Epithelial cell of proximal tubule (primary cell): ENCODE measurements at places on chromosomes 6 and 20. TPM values are rescaled to one million over a fixed set of nuclear protein-coding genes. Genes with fewer than 3 reads are reported as not detected.

The SLC17A1 gene
- not detected in 2 replicates for total RNA-seq

The DNMT3B gene
- total RNA-seq: 14.2 and 21.2 TPM in 2 replicates

The POPDC3 gene
- total RNA-seq: 1.2 and 6.6 TPM in 2 replicates

The ARMH2 gene
- not detected in 2 replicates for total RNA-seq

The GPX5 gene
- total RNA-seq: not detected in 2 replicates

The KCNK16 gene
- total RNA-seq: not detected in 2 replicates

The SNTA1 gene
- 6.9 and 12.4 TPM in 2 replicates for total RNA-seq

The MMS22L gene
- total RNA-seq: 10.7 and 19.2 TPM in 2 replicates

The SYCP2 gene
- 0.29 and 1.2 TPM in 2 replicates for total RNA-seq

The GTSF1L gene
- total RNA-seq: not detected in 2 replicates

The OPRL1 gene
- total RNA-seq: 0.06 and 0.36 TPM in 2 replicates

The ERVFRD-1 gene
- total RNA-seq: not detected in 2 replicates

The EFCAB8 gene
- total RNA-seq: not detected in 2 replicates

The DUSP15 gene
- total RNA-seq: not detected in 2 replicates

The CST3 gene
- 309 and 347 TPM in 2 replicates for total RNA-seq

The RNF144B gene
- 6.3 and 10.5 TPM in 2 replicates for total RNA-seq

The IPCEF1 gene
- 0.36 and 0.63 TPM in 2 replicates for total RNA-seq

The BCAS1 gene
- total RNA-seq: under 0.01 and 0.65 TPM in 2 replicates

The RIMS4 gene
- total RNA-seq: 0.07 TPM in 1 of 2 replicates, not detected in the other

The GFRA4 gene
- not detected in 2 replicates for total RNA-seq

The HLA-DQB1 gene
- total RNA-seq: 0.51 and 0.58 TPM in 2 replicates

The PI16 gene
- total RNA-seq: not detected in 2 replicates

The VWA7 gene
- total RNA-seq: 0.65 and 2.2 TPM in 2 replicates
